CD4-positive, alpha-beta T cell (primary cell): ENCODE measurements at places on chromosomes 7 and 10. TPM values are rescaled to one million over a fixed set of nuclear protein-coding genes. Genes with fewer than 3 reads are reported as not detected.

GRCh38 chr7:46079421-46079820, 158.3 kb upstream of the IGFBP3 start:
- no peak for DNase-seq
- H3K4me1 ChIP-seq: no peaks in the 10 kb centered on the region
- H3K27ac ChIP-seq: no peak overlapping the region

- no peaks in the 10 kb centered on the region for H3K4me1 ChIP-seq
- no peak overlapping the region for H3K4me3 ChIP-seq
- no peak for DNase-seq
- H3K36me3 ChIP-seq: no peaks in the 10 kb centered on the region
- no peaks in the 10 kb centered on the region for H3K27me3 ChIP-seq
Observed at GRCh38 chr7:6494365-6494764, 46.6 kb upstream of the DAGLB start.

DNA sequence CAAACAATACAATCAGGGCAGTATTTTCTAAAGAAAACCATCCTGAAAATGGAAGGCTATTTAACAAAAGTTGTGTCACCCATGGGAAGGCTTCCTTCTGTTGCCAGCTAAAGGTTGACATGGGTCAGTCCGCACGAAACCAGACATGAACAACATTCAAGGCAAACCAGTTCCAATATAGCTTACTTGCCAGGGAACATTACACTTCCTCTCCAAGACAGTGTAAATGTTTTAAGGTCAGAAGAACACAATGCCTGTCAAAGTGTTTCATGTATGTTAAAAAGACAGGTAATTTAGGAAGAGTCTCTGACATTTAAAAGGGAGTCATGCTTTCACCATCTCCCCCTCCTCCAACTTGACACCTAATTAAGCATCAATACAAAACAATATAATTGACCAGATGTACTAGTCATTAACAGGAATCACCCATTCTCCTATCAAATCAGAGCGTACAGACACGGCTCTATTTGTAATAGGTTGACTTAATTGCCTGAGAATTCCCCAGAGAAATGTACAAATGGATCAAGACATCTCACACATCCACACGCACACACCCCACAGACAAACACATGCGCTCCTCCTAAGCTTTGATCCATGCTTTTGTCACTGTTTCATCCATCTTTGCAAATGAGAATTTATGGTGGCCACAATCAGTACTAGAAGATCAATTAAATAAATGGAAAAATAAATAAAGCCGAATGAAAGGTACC, 69.5 kb downstream of the CACNA2D1 start:
- H3K27me3 ChIP-seq: no peaks in the 10 kb centered on the region
- DNase-seq: no peak
- H3K4me1 ChIP-seq: no peaks in the 10 kb centered on the region
- no peak overlapping the region for H3K27ac ChIP-seq
- H3K36me3 ChIP-seq: no peaks in the 10 kb centered on the region

DNA sequence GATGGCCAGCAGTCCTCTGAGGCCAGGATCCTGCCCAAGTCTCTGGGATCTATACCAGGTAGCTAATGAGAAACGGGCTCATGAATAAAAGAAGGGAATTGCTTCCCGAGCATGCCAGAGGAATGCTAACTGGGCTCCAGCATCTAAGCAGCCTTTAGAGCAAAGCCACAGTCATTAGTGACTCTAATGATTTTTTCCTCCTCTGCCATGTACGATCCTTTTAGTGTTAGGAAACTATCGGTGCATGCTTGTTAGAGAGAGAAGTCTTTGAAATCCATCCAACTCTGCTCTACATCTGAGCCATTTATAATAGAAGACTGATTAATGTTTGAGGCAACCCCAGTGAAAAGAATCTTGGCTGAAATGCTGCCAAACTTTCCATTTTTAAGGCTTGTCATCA, 124.9 kb upstream of the TCERG1L start:
- no peaks in the 10 kb centered on the region for H3K4me1 ChIP-seq
- no peak overlapping the region for H3K4me3 ChIP-seq
- H3K27me3 ChIP-seq: no peaks in the 10 kb centered on the region
- no peak overlapping the region for H3K27ac ChIP-seq
- no peak for DNase-seq

- no peak for DNase-seq
- H3K36me3 ChIP-seq: no peaks in the 10 kb centered on the region
- no peak overlapping the region for H3K27ac ChIP-seq
- H3K27me3 ChIP-seq: peaks cover 5% of the 10 kb centered on the region
Observed at GRCh38 chr7:151113344-151114150, 27.3 kb downstream of the AGAP3 start.

DNA sequence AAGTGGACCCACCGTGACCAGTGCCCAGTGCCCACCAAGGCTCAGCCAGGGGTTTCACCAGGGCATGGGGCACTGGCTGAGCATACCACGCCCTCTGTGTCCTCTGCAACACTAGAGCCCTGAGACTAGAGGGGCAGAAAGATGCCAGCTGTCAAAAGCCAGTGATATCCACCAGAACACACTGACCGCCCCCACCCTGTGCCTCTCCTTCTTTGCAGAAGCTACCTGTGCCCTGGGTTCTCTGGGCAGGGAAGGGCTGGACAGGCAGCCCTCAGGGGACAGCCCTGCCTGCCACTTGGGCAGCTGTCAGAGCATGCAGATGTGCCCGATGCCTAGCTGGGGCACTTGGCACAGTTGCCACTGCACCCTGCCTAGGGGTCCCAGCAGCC, 494 bp downstream of the VSIR start:
- H3K4me3 ChIP-seq: peak overlapping the region; percentile 90
- no peak for DNase-seq
- peaks cover 75% of the 10 kb centered on the region for H3K4me1 ChIP-seq
- H3K27ac ChIP-seq: peak overlapping the region; percentile 75

GRCh38 chr7:98785929-98786571, 83.8 kb downstream of the TMEM130 start:
- no peak overlapping the region for H3K27ac ChIP-seq
- no peaks in the 10 kb centered on the region for H3K36me3 ChIP-seq
- no peak overlapping the region for H3K4me3 ChIP-seq
- peaks cover 3% of the 10 kb centered on the region for H3K27me3 ChIP-seq
- DNase-seq: no peak

DNA sequence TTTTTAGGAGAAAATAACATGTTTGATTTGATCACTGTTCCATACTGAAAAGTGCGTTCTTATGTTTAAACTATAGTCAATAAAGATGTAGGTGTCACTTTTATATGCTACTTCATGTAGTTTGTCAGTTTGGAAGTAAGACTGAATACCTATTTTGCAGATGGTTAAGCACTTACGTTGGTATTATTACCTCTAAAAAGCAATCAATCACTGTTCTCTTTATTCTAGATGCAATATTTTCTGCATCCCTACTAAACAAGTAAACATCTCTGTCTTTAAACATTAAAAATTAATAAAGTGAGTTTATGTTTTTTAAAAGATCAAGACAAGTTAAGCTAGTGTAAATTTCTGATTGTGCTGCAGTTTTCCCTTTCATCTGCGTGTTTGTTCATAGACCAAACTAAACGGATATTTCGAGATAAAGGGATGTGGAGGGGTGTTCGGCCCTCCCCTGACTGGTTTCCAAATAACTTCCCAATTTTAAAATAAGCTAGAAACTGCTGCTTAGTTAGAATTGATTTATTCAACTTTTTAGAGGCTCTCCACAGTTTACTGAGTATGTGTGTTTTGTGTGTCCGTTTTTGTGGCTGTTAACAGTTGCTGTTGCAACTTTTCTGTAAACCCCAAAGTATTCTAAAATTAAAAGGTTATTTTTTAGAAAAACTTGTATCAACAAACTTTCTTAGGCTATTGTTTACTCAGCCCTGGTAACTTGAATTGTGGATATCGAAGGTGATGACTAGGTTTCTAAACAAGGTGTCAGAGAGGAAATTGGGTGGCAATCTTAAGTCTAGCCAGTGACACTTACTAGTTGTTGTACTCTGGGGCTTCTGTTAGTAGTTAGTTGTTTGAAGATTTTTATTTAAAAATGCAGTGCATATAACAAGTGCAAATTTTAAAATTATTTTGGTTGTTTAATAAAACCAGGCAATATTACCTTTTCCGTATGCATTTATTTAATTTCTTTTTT, 974 bp downstream of the KIF11 start:
- H3K36me3 ChIP-seq: no peaks in the 10 kb centered on the region
- H3K27ac ChIP-seq: no peak overlapping the region
- DNase-seq: no peak
- no peaks in the 10 kb centered on the region for H3K27me3 ChIP-seq
- H3K4me1 ChIP-seq: peaks cover 38% of the 10 kb centered on the region

- no peak overlapping the region for H3K27ac ChIP-seq
- no peaks in the 10 kb centered on the region for H3K27me3 ChIP-seq
- H3K4me1 ChIP-seq: no peaks in the 10 kb centered on the region
- no peak for DNase-seq
- H3K4me3 ChIP-seq: no peak overlapping the region
Observed at GRCh38 chr7:40447345-40447744, 312.5 kb downstream of the SUGCT start.

DNA sequence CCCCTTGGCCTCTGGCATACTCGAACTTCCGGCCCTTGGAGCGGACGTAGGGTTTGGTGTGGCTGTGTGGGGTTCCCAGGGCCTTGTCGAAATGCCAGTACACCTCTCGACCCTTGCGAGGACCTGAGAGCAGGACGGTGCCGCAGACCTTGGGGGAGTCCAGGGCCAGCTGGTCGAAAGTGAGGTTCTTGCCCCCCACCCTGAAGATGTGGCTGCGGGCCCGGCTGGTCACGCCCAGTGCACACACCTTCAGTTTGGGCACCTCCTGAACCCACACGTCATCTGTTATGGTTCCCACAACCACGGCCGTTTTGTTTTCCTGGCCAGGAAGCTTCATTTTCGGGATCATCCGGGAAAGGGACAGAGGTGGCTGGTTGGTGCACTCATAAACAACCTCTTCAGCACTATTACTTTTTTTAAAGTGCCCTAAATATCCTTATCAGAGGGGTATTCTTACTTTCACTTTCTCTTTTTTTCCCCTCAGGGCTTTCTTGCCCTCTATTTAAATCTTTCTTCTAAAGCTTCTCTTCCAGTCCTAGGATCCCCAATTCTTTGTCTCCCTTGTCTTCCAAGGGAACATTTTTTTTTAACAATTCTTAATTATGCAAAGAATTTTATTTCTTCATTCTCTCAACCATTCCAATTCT, 44.9 kb upstream of the FAM3C start:
- H3K36me3 ChIP-seq: no peaks in the 10 kb centered on the region
- no peak overlapping the region for H3K27ac ChIP-seq
- DNase-seq: peak; percentile 16
- peak overlapping the region; percentile 5 for H3K4me3 ChIP-seq

- DNase-seq: no peak
- H3K4me1 ChIP-seq: peaks cover 94% of the 10 kb centered on the region
- H3K27ac ChIP-seq: peak overlapping the region; percentile 74
- H3K36me3 ChIP-seq: peaks cover 82% of the 10 kb centered on the region
- H3K4me3 ChIP-seq: peak overlapping the region; percentile 1
- H3K27me3 ChIP-seq: no peaks in the 10 kb centered on the region
Observed at GRCh38 chr10:71766717-71767419, 6.5 kb downstream of the VSIR start.

DNA sequence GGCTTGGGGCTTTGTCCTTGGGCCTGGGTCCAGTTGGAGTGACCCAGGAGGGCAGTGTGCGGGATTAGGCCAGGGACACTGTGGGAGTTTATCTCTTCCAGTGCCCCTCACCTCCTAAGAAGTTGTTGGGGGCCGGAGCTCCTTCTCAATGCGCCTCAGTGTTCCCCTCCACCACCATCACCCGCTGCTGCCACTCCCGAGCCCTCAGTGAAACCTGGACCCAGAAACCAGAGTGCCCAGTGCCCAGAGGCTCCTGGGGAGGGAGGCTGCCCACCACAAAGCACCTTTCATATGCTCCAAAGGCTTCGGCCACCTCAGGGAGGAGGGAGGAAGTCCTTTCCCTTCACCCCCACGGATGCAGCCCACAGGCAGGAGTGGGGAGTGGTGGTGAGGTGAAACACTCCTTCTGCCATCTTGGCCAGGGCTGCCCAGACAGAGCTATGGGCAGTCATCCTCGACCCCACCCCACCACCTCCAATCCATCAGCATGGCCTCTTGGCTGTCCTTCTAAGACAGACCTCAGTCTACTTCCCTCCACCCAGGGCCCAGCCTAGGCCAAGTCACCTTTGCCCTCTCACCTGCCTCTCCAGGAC, 99.0 kb downstream of the SH3PXD2A start:
- H3K4me3 ChIP-seq: no peak overlapping the region
- peaks cover 35% of the 10 kb centered on the region for H3K4me1 ChIP-seq
- no peak for DNase-seq
- H3K27ac ChIP-seq: no peak overlapping the region
- no peaks in the 10 kb centered on the region for H3K27me3 ChIP-seq

GRCh38 chr7:155994279-155994811, 182.1 kb upstream of the SHH start:
- H3K4me1 ChIP-seq: peaks cover 56% of the 10 kb centered on the region
- no peak overlapping the region for H3K27ac ChIP-seq
- H3K27me3 ChIP-seq: peaks cover 3% of the 10 kb centered on the region
- no peak for DNase-seq
- no peak overlapping the region for H3K4me3 ChIP-seq
- H3K36me3 ChIP-seq: no peaks in the 10 kb centered on the region

DNA sequence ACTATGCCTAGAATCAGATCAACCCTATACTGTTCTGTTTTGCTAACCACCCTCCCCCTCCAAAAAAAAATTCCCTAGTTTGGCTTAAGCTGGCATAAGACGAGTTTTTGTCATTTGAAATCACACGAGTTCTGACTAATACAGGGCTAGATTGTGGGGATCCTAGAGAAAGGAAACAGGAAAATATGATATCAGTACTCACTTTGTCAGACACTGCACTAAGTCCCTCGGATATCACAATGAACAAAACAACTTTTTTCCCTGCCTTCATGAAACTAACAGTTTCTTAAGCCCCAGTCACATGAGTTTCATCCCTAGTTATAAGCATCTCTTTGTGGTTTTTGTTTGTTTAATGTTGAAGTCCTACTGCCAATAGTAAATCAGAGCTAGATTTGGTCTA, 118.5 kb downstream of the ITGB8 start:
- H3K27me3 ChIP-seq: no peaks in the 10 kb centered on the region
- H3K4me1 ChIP-seq: no peaks in the 10 kb centered on the region
- DNase-seq: no peak
- H3K4me3 ChIP-seq: no peak overlapping the region
- no peak overlapping the region for H3K27ac ChIP-seq
- H3K36me3 ChIP-seq: no peaks in the 10 kb centered on the region

- peaks cover 4% of the 10 kb centered on the region for H3K4me1 ChIP-seq
- DNase-seq: no peak
- H3K27ac ChIP-seq: no peak overlapping the region
- H3K27me3 ChIP-seq: no peaks in the 10 kb centered on the region
- H3K4me3 ChIP-seq: no peak overlapping the region
Observed at GRCh38 chr10:92011560-92012214, 88.1 kb downstream of the BTAF1 start.

- H3K27me3 ChIP-seq: peaks cover 40% of the 10 kb centered on the region
- H3K36me3 ChIP-seq: no peaks in the 10 kb centered on the region
- H3K4me1 ChIP-seq: peaks cover 26% of the 10 kb centered on the region
- H3K4me3 ChIP-seq: peak overlapping the region; percentile 20
- no peak overlapping the region for H3K27ac ChIP-seq
Observed at GRCh38 chr7:151168003-151168786, 701 bp upstream of the GBX1 start.

GRCh38 chr7:155815332-155816191, 3.3 kb upstream of the SHH start:
- DNase-seq: peak; percentile 14
- H3K36me3 ChIP-seq: no peaks in the 10 kb centered on the region
- H3K4me3 ChIP-seq: no peak overlapping the region
- H3K27ac ChIP-seq: no peak overlapping the region

RAB19 gene
- total RNA-seq: 2.8 TPM

LEP gene
- not detected for total RNA-seq

FXYD4 gene
- total RNA-seq: not detected

VGF gene
- total RNA-seq: not detected
